ENCODE measurements at places on chromosomes 1 and 21. TPM values are rescaled to one million over a fixed set of nuclear protein-coding genes. Genes with fewer than 3 reads are reported as not detected.
A peak's percentile ranks its signal among the peaks of the same experiment; 100 is the strongest.

GRCh38 chr1:69016468-69016867, 519.6 kb upstream of the DEPDC1 start:
- no peak for DNase-seq

GRCh38 chr1:75132242-75132811, 1.9 kb upstream of the LHX8 start:
- no peak for DNase-seq

- no peak for DNase-seq
Measured at GRCh38 chr1:78712467-78713051, 62.9 kb downstream of the IFI44 start.

DNA sequence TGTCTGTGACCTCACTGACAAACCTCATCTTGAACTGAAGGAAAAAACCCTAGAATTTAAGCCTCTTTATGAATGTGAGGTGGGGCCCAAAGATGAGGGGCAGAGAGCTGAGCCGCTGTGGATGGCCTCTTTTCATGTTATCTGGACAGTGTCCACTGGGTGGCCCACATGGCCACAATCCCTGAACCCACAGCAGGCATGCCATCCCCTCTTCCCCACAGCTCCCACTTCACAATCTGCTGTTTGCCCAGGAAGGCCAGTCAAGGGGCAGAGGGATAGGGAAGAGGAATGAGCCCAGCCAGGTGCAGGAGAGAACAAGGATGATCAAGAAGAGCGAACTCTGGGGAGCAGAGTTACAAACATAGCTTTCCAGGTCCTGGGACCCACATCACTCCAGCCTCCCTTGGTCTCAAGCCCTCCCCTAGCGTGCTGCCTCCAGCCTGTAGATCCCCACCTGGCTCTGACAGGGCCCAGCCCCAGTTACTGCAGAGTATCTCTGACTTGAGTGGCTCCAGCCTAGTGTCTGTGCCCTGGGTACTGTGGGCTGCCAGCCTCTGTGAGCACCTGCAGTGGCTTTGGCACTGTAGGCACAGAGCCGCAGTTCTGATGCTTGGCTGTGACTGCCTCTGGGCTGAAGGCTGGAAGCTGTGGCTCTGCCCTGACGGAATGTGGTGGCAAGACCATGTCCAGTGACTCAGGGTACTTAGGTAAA, 1.9 kb upstream of the SLFNL1 start:
- DNase-seq = no peak

RAB29 gene
- total RNA-seq = 11.4 TPM

DNA sequence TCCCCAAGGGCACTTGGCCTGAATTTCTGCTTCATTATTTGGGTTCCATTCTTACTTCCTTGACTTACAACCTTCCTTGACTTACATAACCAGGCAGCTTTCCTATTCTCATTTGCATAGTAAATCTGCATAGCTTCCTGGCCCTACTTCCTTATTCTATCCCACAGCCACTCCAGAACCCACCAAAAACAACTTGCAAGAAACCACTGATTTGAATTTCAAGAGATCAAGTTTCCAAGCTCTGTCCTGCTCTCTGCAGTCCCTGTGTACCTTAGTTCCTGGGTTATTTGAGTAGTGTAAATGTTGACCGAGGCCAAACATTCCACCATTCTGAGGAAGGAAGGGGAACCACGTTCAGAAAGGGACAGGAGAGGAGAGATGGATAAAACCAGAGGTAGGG, 603.3 kb downstream of the PTPRC start:
- no peak for DNase-seq

GRCh38 chr1:230351983-230352382, 74.1 kb downstream of the PGBD5 start:
- DNase-seq = no peak

GRCh38 chr1:229714964-229715603, 89.0 kb downstream of the URB2 start:
- DNase-seq = no peak

DNA sequence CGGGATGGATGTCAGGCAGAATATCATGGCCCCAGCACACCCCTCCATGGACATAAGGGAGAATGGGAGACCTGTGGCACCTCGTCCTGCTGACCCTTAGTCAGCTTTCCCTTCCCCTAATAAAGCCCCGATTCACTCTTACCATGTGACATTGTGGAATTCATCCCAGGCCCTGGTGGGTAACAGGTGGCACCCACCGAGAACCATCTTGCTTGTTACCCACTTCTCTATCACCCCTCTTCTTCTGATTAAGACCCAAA, 32.9 kb downstream of the CSMD2 start:
- DNase-seq = no peak

- DNase-seq = no peak
Measured at GRCh38 chr1:98184856-98185255, 264.0 kb upstream of the DPYD start.

FRRS1 gene
- 12.1 TPM for total RNA-seq

THEMIS2 gene
- total RNA-seq = 21.3 TPM

- peak; percentile 46 for DNase-seq
Measured at GRCh38 chr1:50368179-50369007, 54.9 kb downstream of the DMRTA2 start.

DNA sequence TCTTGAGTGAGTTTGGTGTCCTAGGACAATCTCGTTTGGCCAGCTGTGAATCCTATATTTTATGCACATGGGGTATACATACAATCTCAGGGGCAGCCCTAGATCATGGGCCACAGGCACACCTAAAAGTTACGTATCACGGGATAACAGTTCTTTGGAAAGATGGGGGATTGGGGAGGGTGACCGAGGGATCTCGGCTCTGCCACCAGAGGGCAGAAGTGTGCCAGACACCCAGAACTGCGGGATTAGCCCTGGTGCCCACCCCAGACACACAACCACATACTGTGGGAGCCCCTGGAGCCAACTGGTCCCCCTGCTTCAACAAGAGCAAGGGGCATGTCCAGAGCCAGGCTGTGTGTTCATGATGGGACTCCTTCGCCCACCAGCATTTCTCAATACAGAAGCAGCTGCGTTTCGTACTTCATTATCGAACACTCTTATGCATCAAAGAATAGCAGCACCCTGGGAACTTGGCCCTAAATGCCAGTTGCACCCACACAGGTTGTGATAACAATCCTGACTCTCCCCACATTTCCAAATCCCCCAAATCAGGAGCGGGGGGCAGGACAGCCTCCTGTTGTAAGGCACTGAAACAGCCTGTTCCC, 37.4 kb downstream of the TMCO4 start:
- peak; percentile 16 for DNase-seq

DNA sequence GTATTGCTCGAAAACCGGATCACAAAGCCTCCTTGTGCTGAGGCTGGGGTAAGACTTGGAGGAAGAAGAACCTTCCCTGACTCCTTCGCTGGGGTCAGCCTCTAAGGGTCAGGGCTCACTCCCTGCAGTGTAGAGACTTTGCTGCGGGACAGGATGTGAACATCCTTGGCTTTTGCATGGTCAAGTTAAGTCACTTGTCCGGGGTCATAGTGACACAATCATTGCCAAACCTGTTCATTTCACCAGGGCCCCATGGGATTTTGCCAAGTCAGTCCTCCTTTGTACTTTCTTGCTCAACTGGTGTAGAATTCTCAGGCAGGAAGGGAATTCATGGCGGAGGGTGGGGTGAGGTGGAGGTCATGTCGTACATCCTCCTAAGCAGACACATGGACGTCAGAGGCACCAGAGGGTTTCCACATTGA, 24.7 kb upstream of the IL10 start:
- DNase-seq = no peak

AUNIP gene
- total RNA-seq = 0.21 TPM

GRCh38 chr21:43979654-43980053, 32.5 kb upstream of the TRAPPC10 start:
- DNase-seq = no peak

All from lung (tissue), 17 donors.